SW 1271 (cell line): ENCODE measurements at places on chromosomes 7 and 10.

- DNase-seq: no peak
Observed at GRCh38 chr10:33804584-33804983, 470.1 kb upstream of the NRP1 start.

DNA sequence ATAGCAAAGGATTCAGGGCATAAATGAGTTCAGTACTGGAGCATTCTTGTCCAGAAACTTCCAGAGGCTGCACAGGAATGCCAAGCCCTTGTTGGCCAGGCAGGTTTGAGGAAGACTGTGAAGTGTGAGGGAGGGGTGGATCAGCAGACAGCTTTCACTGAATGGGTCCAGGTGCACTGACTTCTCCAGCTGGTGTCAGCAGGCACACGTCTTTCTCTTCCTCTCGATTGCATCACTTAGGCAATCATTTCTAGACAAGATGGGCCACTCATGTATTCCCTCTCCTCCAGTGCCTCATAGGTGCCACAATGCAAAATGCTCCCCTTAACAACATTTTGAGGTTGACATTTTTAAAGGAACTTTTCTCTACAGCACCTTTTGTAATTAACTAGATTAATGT lies 15.6 kb upstream of the PLEKHS1 start:
- DNase-seq: no peak

DNA sequence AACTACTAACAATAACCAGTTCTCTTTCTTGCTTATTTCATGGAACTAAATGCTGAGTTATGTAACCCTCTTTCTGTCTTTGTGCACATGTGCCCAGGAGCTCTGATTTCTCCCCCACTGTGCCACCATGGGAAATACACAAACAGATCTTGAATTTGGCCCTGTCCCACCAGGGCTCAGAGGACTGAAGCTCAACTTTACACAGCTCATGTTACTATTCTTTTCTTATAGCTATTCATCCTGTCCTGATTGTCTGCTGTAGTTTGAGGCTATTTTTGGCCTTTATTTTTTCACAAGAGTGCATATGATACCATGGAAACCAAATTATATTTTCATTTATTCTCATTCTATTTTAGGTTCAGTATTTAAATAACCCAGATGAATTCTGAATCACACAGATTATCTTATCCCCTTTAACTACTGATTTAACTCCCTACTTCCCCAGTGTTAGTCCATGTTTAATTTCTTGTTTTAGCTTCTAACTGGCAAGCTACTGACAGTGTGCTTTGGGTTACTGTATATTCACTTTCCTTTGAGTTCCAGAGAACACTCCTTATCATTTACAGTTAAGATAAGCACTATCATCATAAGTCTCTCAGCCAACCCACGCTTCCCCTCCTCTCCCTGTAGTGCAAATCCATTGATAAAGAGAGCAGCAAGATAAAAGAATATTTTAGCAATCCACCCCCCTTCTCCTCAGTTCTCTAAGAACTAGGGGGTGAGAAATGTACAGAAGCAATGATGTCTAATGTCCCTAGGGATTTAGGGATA lies 71.8 kb upstream of the GSDME start:
- DNase-seq: no peak

GRCh38 chr7:142471820-142472219 lies 214.0 kb upstream of the PRSS58 start:
- DNase-seq: no peak

DNA sequence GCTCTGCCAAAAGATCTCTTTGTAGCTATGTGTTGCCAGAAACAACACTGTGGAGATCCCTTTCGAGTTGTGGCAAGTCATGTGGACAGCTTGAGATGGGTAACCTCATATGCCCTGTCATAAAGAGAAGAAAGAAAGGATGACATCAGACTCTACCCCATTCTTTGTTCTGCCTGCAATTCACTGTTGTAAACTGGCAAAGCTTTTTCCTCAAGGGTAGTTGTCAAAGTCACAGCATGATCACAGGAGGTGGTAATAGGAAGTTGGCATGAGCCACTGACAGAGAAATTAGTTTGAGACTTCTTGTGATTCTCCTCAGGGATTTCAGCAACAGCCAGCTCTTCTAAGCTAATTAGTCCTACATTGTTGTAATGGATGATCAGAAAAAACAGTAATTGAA lies 19.4 kb upstream of the MINDY3 start:
- DNase-seq: no peak

- no peak for DNase-seq
Observed at GRCh38 chr7:25923741-25924460, 228.1 kb upstream of the NFE2L3 start.

- no peak for DNase-seq
Observed at GRCh38 chr10:78362406-78363022, 328.9 kb downstream of the RPS24 start.

DNA sequence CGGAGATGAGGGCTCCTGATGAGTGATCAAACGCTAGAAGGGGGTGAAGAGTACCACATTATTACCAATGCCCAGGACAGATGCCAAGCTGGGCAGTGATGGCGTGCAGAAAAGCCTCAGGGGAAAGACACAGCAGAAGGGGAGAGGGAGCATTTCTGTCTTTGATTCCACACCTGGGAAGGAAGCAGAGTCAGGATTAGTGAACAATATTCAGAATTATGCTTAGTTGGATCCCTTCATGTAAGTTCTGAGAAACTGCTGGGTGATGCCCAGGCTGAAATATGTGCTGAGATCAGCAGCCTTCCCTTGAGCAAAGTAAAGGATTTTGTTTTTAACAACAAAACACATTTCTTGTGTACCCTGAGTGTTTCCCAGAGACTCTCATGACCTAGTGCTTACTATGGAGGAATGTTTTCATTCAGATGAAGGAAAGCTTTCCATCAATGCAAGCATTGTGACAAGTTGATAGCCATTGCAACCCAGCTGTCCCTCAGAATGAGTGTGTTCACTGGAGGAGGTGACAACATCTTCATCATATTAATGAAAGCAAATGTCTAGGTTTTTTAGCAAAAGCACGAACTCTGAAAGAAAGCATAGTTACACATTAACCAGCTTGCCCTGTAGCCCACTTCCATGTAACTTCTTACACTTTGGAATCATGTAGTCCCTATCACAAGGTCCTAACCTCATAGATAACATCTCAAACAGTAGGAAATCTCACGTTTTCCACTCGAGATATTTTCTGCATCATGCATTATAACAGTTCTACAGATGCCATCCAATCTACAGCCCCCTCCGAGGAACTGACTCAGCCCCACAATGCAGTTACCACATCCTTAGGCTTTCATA lies 23.8 kb upstream of the AKR1C1 start:
- DNase-seq: no peak

- DNase-seq: no peak
Observed at GRCh38 chr7:134018306-134018705, 108.8 kb upstream of the LRGUK start.

- DNase-seq: no peak
Observed at GRCh38 chr7:14807507-14807906, 95.0 kb downstream of the DGKB start.

GRCh38 chr7:52764492-52765169 lies 270.8 kb upstream of the POM121L12 start:
- no peak for DNase-seq

DNA sequence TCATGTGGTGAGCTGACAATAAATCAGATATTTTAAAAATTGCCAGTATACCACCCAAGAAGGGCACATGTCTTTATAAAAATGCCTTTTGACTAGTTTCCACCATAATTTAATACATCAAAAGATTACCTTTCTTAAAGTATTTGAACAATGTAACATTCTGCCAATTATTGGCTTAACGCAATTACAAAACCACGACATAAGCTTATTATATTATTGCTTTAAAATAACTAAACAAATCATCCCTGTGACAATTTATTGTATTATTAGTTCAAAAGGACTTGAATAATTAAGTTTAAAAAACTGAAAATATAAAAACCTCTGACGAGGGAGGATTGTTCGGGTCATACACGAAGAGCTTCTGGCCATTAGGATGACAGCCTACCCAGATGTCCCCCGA lies 9.6 kb upstream of the PON3 start:
- DNase-seq: no peak

DNA sequence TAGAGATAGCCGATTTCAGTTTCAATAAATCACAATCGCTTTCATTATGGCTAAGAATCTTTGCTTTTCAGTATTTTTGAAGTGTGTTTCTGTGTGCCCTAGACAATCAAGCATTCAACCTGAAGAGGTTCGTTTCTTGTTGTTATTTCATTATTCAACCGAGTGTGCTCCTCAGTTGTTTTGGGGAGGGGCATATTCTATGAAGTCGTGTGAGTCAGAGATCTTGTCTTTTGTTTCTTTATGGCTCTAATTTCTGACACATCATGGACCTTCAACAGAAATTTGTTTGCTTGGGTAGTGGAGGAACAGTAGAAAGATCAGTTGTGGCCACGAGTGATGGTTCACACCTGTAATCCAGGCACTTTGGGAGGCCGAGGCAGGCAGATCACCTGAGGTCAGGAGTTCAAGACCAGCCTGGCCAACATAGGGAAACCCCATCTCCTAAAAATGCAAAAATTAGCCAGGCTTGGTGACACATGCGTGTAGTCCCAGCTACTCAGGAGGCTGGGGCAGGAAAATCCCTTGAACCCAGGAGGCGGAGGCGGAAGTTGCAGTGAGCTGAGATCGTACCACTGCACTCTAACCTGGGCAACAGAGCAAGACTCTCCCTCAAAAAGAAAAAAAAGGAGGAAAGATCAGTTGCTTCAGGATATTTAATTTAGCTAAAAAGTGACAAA lies 38.3 kb downstream of the C1QL3 start:
- DNase-seq: no peak

GRCh38 chr10:119750391-119751230 lies 24.8 kb downstream of the INPP5F start:
- DNase-seq: peak; percentile 65

DNA sequence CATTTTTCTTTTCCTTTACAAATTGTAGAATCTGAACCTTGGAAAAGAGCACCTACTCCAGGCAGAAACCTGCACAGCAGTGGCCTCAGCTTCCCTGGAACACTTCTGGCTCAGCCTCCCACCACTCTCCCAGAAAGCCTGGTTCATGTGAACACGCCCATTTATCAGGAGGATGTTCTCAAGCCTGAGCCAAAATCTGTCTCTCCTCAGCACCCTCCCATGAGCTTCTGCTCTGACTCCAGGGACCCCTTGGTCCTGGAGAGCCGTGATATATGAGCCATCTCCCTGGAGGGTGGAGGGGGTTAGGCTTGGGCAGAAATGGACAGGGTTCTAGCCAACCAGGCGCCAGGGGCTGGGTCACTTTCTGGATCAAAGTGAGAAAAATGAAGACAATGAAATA lies 10.1 kb downstream of the GDF2 start:
- DNase-seq: no peak

DNA sequence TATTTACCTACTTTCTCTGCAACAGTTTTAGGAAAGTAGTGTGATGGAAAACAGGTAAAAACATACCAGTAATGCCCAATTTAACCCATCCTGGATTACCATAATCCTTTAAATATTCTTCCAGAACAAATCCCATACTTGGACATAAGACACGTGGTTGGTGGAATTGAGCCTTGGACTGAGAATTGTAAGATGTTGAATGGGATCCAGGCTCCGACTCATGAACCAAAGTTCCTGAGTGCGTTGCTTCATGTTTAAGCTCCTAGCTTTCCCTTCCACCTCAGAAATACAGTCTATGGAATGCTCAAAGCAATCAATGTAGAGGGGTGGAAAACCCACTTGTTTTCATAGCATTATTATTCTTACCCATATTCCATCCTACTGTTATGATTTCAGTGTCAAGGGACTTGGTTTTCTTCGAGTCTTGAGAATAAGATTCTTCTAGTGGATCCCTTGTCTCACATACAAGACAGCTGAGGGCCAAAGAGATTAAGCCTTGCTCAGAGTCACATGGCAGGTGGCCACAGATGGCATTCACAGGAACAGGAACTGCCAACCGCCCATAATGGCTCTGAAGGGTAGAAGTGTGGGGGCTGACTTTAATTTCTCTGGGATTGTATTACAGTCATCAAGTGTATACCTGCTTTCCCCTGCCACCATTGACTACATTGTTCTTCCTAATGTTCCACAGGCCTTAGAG lies 171.2 kb downstream of the GFRA1 start:
- DNase-seq: no peak

DNA sequence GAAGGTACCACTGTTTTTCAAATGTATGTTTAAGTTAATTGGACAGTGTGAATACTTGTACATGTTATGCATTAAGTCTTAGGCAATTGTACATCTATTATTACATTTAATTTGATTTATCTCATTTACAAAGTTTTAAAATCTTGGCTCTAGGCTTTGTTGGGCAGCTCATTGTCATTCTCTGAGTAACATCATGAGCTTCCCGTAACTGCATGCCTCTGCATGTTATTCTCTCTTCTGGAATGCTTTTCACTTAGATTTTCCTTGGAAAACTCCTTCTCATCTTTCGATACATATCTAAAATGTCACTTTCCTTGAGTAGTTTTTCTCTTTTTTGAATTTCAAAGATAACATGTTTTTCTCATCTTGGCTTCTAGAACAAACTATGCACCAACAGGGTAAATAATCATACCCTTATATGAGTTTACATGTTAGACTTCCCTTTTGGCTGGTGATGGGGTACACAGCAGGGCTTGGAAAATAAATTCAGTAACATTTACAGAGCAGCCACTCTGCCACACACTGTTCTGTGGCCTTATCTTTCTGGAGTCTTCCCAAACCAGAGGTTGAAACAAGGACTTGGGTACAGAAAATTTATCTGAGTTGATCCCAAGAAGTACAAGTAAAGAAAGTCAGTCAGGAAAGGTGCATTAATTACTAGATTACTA lies 42.2 kb upstream of the A1CF start:
- DNase-seq: no peak

DNA sequence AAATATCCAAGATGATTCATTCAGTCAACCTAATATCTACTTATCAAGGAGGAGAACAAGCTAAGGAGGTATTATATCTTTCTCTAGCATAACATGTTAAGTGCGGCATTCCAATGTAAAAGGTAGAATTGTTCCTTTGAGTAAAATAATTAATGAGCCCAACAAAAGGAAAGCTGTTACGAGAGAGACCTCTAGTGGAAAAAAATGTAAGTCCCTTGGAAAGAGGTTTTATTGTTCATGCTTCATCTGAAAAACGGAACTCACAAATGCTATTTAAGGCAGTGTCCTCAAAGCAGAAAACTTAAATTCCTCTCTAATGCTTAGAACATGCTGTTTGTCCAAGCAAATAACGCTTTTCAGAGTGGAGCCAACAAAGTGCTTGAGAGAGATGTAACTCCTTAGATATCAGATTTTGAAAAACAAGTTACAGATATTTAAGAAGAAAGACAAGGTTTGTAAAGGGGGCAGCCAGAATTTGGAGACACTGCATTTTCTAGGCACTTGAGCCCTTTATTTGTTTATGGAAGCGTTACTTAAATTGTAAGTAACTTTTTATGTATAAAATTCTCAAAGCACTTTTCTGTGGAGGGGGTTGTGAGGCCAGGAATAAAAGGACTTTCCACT lies 119.9 kb downstream of the TFEC start:
- peak; percentile 45 for DNase-seq

DNA sequence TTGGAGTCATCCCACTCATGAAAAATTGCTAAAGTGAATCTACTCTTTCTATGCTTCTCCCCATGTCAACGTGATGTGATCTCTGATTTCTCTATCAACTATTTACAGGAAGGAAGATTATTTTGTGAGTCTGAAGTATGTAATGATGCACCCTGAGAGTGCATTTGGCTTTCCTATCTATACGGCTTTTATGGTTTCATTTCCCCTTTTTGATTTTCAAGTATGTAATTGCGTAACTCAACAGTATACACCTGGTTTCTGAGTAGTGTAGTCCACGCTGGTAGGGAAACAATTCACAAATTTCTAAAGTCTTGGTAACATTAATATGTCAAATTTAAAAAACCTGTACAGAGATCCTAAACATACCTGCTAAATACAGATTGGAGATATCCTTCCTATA lies 194.7 kb upstream of the SEMA3A start:
- DNase-seq: no peak
